ENCODE measurements at places on chromosomes 6 and 20.
A peak's percentile ranks its signal among the peaks of the same experiment; 100 is the strongest.

DNA sequence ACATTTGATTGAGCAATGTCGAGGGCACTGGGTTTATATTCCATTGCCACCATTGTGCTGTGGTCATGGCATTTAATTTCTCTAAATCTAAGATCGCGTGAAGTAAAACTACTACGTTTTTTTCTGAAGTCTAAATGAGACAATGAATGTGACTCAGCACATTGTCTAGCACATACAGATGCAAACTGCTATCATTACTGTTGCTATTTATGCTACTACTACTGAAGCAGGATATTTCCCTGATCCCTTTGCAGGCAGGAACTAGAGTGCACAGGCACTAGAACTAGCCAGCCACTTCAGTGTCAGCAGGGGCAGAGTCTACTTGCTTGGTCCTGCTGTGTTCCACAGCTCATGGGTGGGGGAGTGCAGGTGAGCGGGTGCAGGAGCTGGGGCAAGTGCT is 449.7 kb downstream of the CDKAL1 start:
- DNase-seq, result no peak

GRCh38 chr6:37588735-37589108 is 89.0 kb upstream of the CCDC167 start:
- no peak for DNase-seq

DNA sequence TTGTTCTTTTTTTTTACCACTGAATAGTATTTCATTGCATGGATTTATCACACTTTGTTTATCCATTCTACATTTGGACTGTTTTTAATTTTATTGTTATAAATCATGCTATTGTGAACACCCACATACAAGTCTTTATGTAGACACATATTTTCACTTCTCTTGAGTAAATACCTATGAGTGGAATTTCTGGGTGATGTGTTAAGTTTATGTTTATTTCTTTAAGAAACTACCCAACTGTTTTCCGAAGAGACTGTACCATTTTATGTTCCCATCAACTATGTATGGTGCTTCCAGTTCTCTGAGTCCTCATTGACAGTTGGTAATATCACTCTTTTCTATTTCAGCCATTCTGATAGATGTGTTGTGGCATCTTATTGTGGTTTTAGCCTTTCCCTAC is 54.0 kb downstream of the RIN2 start:
- DNase-seq, result no peak

DNA sequence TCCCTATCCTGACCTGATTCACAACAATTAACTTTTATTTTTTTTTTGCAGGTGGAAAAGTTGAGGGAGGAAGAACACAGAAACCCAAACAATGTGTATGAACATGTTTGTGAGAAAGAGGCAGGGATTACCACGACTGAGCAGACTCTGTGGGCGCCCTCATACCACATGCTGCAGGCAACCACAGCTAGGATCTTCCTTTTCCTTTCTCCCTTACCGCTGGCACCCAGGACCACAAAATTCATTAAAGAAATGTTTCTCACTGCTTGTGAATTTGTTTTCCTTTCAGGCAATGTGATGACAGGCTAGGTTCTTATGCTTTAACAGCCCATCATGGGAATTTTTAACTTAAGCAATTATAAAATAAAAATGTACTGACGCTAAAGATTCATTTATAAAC is 287.1 kb downstream of the GMDS start:
- no peak for DNase-seq

DNA sequence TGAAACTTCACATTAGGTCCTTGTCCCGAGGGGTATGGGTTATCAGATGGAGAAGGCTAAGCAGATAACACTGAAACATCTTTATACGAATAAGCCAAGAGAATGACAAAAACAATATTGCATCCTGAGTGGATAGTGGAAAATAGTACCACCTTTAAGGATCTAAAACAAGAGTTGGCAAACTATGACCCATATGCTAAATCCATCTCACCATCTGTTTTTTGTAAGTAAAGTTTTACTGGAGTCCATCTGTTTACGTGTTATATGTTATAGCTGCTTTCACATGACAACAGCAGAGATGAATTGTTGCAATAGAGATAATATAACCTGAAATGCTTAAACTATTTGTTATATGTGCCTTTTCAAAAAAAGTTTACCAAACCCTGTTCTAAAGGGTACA is 76.1 kb upstream of the TRDN start:
- no peak for DNase-seq

DNA sequence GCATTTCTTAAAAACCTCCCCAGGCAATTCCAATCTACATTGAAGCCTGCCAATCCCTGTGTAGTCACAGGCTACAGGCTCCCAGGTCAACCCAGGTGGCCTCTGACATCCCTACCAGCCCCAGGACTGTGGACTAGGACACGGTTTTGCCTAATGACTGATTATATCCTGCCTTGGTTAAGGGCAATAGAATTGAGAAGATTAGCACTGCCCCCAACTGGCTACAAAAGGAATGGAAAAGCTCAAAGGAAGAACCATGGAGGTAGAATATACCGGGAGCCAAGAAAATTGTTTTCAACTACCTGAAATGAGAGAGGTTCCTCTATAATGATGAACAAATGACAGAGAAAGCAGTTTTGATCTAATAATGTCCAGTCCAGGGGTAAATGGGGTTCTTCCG is 421.1 kb upstream of the AGPAT4 start:
- no peak for DNase-seq

- no peak for DNase-seq
These were observed 1172.2 kb upstream of the CITED2 start for GRCh38 chr6:140546640-140547039.

- no peak for DNase-seq
These were observed 629.0 kb downstream of the EPHA7 start for GRCh38 chr6:92790381-92790780.

DNA sequence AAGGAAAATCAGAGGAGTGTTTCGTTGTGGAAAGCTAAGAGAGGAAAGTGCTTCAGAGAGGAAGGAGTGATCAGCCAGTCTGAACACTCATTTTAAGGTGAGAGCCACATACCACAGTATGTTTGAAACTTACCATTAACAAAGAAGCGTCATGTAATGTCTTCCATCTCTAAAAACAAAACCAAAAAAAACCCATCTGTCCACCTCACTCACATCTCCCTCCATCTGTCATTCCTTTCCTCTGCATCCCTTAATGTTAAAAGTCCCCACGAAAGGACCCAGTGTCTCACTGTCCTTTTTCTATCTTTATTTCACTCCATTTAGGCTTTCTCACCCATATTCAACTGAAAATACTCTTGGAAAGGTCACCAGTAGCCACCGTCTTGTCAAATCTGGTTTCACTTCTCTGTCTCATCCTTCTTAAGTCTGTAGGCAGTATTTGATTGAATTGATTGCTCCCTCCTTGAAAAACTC is 59.4 kb upstream of the GNRH2 start:
- no peak for DNase-seq

DNA sequence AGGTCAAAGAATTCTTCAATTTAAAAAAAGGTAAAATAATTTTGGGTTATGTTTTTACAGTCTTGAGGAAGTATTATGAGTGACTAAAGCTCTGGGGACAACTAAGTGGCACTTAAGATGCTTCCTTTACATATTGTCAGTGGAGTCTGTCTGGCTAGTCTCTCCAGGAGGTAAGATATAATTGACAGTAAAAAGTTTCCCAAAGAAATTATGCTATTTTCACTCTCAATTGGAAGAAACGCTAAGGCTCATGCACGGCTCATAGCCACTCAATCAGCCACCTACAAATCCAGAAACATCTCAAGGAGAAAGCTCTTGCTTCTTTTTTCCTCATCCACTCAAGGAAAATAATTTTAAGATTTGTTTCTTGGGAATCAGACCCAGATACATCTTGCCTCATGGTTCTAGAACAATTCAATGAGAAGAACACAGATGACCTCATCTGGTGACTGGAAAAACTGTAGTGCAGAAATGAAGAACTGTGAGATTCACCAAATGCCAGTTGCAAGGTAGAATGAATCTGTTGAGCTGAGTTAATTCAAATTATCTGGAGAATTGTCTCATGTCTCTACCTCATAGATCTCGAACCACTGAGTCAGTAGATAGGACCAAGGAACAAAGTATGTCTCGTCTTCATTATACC is 252.9 kb downstream of the TPBG start:
- DNase-seq, result no peak

DNA sequence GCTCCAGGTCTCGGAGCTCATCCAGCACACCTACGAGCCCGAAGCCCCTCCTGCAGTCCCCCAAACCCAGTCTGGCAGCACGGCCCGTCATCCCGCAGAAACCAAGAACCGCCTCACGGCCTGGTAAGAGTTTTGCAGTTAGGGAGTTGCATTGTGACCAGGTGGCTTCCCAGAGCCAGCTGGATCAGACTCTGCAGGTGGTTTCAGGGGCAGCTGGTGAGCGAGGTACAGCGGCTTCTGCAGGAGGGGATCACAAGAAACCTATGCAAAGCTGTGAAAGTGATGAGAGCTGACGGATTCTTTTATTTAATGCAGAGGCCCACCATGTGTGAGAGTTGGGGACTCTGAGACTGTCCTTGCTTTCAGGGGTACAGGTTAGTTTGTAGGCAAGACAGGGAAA is 45.9 kb upstream of the SCGN start:
- no peak for DNase-seq

GRCh38 chr6:11992086-11992485 is 20.0 kb upstream of the HIVEP1 start:
- no peak for DNase-seq

DNA sequence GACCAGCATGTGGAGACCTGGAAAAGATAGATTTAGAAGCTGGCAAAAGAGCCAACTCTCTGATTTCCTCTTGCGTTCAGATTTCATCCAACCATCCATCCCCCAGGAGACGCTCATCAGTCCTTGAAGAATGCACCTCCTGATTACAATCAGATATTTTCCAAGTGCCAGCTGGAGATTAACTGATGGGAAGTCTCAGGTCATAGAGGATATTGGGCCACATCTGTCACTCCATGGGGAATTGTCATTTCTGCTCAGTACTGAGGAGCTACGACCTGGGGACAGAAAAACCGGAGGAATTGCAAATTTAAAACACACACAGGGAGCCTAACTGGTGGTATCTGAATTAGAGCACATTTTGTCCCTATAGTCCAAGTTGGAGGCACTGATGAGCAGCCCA is 496.2 kb upstream of the SULF2 start:
- no peak for DNase-seq

GRCh38 chr6:41638935-41639808 is 904 bp downstream of the MDFI start:
- no peak for DNase-seq

DNA sequence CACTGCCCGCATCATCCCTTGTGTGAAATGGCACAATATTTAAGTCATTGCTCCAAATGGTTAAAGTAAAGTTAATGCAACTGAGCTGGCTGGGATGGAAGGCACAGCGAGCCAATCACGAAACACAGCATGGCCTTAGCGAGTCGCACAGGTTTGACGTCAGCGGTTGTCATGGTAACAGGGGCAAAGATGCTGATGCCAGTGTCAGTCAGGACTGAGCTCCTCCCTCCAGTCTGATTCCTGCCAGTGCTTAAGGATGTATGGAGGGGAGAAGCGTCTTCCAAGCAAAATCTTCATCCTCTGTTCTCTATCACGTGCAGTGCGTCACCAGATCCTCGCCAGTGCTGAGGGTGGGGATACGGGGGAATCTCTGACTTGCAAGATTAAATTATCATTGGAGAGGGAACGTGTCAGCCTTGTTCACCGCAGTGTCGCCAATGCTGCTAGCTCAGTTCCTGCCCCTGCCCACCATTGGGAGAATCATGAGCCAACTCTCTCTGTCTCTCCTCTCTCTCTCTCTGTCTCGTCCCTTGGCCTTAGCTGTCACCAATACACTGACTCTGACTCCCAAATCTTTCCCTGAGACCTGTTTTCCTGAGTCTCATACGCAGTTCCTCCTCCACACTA is 24.5 kb downstream of the TSPYL4 start:
- no peak for DNase-seq

DNA sequence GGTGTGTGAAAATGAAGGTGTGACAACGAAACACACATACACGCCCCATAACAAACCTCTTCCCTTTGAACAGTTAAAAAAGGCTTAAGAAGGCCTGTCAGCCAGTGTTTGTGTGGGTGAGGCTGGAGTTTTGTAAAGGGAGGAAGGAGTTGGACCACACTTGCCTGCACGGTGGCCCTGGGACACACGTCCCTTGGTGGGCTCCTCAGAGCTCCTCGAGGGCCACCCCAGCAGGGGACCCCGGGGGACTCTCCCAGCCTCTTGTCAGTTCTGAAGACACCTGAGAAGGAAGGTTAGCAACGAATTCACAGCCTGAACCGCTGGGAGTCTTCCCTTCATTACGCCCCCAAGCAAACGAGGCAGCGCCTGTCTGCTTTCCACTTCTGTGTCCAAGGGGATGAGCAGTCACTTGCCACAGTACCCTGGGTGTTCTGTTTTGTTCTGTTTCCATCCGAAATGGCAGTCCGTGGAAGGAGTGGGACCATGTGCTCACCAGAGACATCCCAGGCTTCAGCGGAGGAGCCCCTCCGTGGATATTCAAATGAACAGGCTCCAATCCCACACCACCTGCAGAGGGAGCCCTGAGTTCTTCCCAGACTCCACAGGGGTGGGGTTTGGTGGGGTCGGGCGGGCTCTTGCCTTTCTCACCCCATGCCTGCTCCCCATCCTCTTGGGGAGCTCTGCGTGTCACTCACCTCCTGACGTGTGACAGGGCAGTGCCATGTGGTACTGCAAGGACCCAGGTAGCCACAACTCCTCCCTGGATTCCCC is 68.6 kb downstream of the NRN1 start:
- DNase-seq, result no peak

GRCh38 chr6:13375360-13375878 is 47.1 kb upstream of the TBC1D7 start:
- DNase-seq, result peak; percentile 41

GRCh38 chr6:137332637-137333280 is 113.6 kb upstream of the IFNGR1 start:
- DNase-seq, result no peak

DNA sequence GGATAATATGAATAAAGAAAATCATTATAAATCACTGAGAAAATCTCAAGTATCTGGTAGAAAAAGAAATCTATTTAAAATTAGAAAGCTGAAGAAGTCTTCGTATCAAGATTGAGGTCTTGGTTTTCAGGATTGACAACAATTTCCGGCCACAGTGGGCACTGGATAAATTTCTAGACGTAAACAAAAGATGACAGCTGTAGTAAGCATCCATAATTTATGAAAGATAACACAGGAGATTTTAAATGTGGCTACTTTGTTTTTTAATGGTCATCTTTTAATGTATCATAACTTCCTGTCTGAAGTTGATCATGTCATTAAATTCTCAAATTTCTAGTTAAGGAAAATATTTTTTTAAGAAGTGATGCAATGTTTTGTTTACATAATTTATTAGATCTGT is 444.2 kb downstream of the HTR1B start:
- DNase-seq, result no peak

GRCh38 chr6:113809826-113810225 is 47.3 kb upstream of the MARCKS start:
- no peak for DNase-seq

DNA sequence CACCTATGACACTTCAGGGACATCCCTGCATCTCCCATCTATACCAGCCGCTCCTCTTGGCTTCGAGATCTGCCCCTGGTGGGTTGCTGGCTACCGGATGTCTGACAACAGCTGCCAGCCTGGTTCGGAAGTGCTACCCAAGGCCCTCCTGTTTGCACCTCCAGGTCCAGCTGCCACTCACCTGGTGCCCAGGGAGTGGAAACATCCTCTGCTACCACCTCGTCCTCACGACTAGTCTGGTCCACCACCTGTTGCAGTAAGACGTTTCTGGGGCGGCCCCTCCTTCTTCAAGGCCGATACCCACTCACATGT is 8.3 kb upstream of the PCMTD2 start:
- DNase-seq, result no peak

All from stimulated activated CD4-positive, alpha-beta T cell treated with anti-CD3 and anti-CD28 coated beads, Interleukin-4, amount 100 ng/mL, for 48 hours (primary cell).